NCI-H1417 treated with DMSO at 0.1 percent for 48 hours (cell line): ENCODE measurements at places on chromosomes 5 and 9.

GRCh38 chr9:125346080-125346732 lies 84.6 kb downstream of the GAPVD1 start:
- no peak for DNase-seq

- DNase-seq: no peak
Measured at GRCh38 chr5:135735831-135736230, 98.6 kb upstream of the SLC25A48 start.

DNA sequence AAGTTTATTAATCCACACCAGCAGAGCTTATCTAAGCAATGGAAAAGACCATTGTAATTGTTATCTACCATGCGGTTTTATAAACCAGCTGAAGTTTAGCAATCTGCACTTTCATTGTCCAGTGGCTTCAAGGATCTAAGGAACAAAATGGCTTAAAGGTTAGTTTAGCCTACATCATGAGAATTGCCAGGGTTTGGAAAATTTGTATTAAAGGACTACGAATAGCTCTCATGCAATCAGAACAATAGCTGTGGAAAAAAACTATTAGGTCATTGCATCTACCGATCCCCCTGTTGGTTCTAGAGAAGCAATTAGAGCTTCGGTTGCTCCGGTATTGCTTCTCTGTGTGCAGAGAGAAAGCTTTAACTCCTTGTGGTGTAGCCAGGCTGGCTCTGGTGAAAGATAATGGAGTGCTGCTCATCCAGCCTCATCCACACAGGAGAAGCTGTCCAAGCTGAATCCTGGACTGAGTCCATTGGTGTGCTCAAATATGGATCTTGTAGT lies 86.3 kb upstream of the SLC12A2 start:
- no peak for DNase-seq

DNA sequence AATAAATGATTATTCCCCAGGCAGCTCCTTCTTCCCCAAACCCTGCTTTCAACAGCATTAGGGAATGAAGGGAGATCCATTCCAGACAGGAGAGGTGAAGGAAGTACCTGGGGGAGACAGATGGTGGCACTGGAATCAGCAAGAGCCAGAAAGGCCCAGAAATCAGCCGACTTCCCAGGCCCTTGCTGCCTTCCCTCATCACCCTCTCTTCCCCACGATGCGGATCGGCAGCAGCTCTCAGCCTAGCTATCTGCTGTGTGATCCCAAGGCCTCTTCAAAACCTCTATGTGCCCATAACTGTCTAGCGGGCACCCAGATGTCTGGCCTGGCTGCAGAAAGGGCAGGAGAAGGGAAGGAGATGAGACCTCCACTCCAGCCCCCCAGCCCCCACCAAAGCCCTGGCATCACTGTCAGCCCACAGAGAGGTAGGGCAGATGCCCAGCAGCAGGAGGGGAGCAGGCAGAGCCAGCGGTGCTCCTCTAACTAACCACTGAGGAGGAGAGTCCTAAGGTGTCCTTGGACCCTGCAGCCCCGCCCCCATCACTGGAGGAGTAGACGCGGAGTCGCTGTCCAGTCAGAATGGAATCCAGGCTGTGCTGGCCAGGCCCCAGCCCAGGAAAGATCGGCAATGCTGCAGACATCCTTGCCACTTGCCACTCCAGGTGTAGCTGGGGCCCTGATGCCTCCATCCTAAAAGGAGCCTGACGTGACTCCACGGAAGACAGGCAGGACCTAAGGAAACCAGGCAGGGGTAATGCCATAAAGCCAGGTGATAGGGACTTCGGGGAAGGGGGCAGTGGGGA lies 12.7 kb downstream of the CNTFR start:
- no peak for DNase-seq

DNA sequence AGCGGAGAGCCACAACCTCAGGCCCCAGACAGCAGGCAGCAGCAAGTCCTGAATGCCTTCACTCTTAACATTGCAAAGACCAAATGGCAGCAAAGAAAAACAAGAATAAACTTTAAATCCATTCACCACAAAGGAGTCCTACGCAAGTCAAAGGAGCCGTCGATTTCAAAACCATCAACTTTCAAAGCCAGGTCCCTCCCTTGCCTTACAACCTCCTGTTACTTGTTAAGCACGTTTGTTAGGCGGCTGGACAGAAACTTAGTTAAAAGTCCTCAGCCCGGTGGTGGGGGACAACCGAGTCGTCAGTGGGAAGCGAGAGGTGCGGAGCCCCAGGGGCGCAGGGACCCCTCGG lies 938 bp downstream of the LPAR1 start:
- DNase-seq: no peak
